Activated CD8-positive, alpha-beta T cell treated with anti-CD3 and anti-CD28 coated beads, Interleukin-2, amount 10 ng/mL, durations not matched to agents 7 days and 5 days (primary cell): ENCODE measurements at places on chromosomes 12 and 14.

DNA sequence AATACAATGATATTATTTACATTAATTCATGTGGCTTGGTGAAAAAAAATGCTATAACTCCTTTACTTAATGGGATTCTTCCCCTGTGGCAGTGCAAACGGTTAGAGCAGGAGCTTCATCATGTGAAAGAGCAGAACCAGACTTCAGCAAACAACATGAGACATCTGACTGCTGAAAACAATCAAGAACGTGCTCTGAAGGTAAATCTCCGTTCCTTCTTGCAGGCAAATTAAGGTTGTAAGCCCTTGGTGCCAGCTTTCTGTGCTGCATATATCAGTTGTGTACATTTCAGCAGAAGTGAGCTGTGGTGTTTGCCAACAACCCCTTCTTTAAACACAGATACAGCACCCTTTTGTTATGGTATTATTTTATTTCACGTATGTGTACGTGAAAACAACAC, 171.7 kb downstream of the MIPOL1 start:
- no peak overlapping the region for H3K27ac ChIP-seq
- DNase-seq = no peak
- no peaks in the 10 kb centered on the region for H3K4me1 ChIP-seq
- H3K36me3 ChIP-seq = no peaks in the 10 kb centered on the region
- no peaks in the 10 kb centered on the region for H3K27me3 ChIP-seq

DNA sequence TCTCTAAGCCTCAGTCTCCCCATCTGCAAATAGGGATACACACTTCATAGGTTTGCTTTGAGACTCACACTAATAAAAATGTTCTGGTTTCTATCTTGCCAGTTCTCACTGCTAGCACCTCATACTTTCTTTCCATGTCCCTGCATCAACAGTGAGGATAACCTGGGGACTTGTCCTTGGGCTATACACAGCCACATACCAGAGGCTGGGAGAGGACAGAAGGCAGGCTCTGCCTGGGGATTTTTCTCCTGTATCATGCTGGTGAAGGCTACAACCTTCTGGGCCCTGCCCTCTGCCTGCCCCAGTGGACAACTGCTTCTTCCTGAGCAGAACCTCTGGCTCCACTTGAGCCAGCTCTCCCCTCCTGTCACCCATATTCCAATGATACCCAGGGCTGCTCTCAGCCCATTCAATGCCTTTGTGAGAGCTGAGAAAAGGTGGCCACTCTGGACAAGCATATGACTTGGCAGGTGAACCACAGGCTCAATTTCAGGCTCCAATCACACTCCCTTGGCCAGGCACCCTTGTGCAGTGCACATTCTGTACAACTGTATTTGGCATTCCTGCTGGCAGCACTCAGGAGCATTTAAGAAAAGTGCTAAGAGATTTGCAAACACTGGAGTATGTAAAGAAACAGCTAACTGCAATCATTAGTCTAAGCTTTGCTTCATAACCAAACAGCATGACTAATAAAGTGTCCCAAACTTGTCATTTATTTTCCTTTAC, 135.8 kb upstream of the VRK1 start:
- H3K27me3 ChIP-seq = peaks cover 35% of the 10 kb centered on the region
- no peak for DNase-seq
- no peaks in the 10 kb centered on the region for H3K36me3 ChIP-seq
- no peaks in the 10 kb centered on the region for H3K4me1 ChIP-seq
- H3K4me3 ChIP-seq = no peak overlapping the region
- H3K27ac ChIP-seq = no peak overlapping the region

DNA sequence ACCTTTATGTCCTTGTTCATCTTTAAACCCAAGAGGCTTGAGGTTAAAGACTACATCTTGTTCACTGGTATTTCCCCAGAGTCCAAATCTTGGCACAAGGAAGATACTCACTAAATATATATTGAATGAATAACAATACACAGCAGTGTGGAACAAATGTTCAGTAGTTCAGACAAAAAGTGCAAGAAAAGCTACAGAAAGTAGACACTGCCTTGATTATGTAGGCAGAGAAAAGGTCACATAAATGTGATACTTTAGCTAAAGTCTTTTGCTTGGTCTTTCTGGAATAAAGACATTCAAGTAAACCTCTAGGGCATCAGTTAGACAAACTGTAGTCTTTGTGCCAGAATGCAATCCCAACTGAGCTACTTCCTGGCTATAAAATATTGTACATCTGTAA, 157.0 kb downstream of the TMEM117 start:
- H3K4me1 ChIP-seq = peaks cover 4% of the 10 kb centered on the region
- H3K36me3 ChIP-seq = no peaks in the 10 kb centered on the region
- H3K27ac ChIP-seq = no peak overlapping the region
- no peaks in the 10 kb centered on the region for H3K27me3 ChIP-seq

GRCh38 chr14:56268039-56268438, 149.8 kb downstream of the PELI2 start:
- H3K36me3 ChIP-seq = no peaks in the 10 kb centered on the region
- no peak overlapping the region for H3K4me3 ChIP-seq
- H3K27me3 ChIP-seq = no peaks in the 10 kb centered on the region
- no peak overlapping the region for H3K27ac ChIP-seq

GRCh38 chr12:77070800-77071449, 5.6 kb upstream of the E2F7 start:
- peaks cover 30% of the 10 kb centered on the region for H3K27me3 ChIP-seq
- no peak overlapping the region for H3K4me3 ChIP-seq
- H3K27ac ChIP-seq = no peak overlapping the region
- DNase-seq = no peak
